Fibroblast of villous mesenchyme (primary cell): ENCODE measurements at places on chromosomes 11 and 22.

- DNase-seq: no peak
Measured at GRCh38 chr11:132607575-132607974, 924.7 kb downstream of the OPCML start.

DNA sequence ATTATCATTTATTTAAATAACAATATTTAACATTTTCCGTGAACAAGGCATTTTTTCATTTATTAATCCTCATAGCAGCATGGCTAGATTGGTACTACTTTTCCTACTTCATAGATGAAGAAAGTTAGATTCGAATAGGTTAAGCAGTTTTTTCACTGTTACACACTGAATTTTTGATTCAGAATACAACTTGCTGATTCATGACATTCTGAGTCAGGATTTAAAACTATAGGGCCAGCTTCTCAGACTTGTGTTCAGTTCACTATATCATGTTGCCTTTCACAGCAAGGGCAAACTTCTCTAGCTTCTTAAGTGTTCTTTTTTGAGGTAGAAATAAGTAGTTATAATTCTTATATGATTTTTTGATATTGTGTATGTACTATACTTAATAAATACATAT lies 31.5 kb downstream of the CYP2R1 start:
- no peak for DNase-seq

DNA sequence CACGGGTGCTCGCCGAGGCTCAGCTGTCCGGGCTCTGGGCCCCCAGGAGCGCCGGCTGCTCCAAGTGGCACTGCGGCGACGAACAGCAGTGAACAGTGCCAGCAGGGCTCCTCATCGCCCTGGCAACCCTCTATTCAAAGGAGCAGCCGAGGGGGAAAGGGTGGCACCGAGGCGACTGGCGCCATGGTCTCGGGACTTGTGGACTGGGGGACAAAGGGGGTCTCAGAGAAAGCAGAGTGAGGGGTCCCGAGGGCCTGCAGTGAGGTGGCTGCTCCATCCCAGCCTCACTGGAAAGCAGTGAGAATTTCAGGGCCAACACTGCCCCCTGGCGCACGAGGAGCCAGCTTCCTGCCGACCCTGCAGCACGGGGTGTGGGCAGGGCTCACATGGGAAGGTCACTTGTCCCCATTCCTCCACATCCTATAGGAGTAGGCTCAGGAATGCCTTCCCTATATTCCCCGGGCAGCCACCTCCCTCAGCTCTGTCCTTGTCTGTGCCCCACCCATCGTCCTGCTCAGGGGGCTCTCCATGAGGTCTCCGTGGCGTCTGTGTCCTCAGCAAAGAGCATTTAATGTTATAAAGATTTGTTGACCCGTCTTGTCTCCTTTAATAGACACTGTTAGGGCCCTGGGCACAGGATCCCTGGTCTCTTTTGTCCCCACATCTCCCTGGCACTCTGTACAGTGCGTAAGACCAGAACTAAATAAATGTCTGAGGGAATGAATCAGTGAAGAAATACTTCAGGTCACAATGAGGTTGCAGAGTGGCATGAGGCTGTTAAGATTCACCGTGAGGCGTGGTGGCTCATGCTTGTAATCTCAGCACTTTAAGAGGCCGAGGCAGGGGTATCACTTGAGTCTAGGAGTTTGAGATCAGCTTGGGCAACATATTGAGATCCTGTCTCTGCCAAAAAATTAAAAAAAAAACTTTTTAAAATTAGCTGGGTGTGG lies 26.4 kb downstream of the LRFN4 start:
- DNase-seq: peak; percentile 63

- DNase-seq: no peak
Measured at GRCh38 chr11:35157814-35158700, 19.1 kb downstream of the CD44 start.

- DNase-seq: no peak
Measured at GRCh38 chr11:116336540-116336939, 436.2 kb downstream of the BUD13 start.

GRCh38 chr22:22045571-22046335 lies 63.2 kb upstream of the TOP3B start:
- no peak for DNase-seq

DNA sequence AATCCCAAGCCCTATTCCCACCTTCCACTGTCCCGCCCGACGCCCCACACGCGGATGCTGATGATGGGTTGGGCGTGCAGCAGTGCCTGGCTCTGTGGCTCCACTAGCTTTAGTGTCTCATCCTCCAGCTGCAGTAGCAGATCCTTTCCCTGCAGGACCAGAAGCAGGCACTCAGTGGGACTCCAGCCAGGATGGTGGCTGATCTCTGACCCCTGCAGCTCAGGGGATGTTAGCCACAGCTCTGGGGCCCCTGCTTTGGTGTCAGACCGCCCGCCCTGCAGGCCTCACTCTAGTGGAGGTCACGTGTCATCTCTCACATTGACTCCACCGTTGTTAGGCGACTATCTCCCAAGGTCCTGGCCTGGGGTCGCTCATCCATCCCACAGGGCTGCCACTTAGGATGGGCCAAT lies 11.8 kb downstream of the SMPD1 start:
- DNase-seq: no peak

DNA sequence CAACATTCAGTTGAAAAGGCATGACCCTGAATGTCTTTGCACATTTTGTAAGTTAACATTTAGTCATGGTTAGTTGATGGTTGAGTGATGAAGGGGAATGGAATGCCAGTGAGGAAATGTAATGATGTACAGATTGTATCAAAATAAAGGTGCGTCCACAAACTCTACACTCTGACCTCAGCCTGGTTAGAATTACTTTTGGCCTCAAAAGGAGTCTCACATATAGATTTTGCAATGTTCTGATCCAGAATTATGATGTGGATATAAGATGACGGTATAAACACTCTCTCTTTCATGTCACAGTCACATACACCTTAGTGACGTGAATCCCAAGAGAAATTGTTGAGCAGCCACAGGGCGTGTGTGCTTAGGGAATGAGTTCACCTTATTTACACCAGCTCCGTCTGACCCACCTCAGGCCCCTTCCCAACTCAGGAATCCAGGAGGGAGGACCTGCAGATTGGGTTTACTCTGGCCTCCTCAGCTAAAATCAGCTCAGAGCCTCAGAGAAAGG lies 100.1 kb downstream of the RDX start:
- peak; percentile 83 for DNase-seq

GRCh38 chr11:72643547-72643946 lies 30.7 kb downstream of the PDE2A start:
- no peak for DNase-seq

DNA sequence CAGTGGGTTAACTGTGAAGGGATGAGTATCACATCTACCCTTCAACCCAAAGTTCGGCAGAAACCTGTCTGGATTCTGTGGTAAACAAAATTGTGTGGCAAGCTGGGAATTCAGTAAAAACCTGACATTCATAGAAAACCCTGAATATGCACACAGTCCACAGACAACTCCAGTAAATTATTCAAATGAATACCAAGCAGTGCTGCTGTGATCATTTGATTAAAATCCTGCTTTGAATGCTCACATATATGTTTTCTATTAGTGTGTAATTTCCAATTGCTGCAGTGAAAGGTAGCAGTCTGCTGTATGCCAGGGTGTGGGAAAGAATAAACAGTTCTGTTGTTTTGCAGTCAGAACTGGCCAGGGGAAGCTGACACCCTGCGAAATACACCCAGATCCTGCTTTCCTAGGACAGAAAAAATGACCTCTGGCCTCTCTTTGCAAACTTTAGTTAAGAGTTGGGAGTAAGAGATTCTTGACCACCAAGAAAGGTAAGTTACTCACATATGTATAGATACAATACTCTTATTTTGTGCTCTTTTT lies 217.8 kb downstream of the FAM76B start:
- no peak for DNase-seq

GRCh38 chr11:14812757-14813156 lies 79.3 kb downstream of the CYP2R1 start:
- DNase-seq: no peak

DNA sequence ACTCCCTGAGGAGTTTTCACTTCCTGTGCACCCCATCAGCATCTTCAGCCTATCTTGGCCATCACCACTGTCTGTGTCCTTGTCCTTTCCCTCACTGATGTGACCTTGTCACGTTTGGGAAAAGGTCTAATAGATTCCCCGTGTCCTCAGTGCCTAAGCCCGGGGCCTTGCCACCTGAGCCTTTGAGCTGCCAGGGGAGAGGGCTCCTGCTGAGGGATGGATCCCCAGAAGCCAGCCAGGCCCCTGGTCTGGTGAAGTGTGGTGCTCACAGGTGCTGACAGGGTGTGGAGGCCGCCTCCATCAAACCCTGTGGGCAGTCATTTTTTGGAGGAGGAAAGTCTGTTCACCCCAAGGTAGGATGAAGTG lies 47.2 kb downstream of the GAB4 start:
- DNase-seq: no peak

DNA sequence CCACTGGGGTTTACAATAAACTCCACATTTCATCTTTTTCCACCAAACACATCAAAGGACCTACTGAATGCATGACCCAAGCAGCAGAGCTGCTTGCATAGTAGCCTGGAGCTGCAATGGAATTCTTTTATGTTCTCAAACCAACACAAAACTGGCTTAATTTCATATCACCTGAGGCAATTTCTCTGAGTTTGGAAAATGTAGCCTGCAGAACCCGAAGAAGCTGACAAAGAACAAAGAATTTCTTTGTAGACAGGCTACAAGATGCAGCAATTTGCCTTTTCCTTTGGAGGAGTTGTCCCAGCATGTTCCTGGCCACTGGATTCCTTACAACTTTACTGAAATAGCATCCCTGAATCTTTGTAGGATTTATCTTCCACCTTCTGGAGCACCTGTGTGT lies 5.5 kb upstream of the TECTA start:
- no peak for DNase-seq

DNA sequence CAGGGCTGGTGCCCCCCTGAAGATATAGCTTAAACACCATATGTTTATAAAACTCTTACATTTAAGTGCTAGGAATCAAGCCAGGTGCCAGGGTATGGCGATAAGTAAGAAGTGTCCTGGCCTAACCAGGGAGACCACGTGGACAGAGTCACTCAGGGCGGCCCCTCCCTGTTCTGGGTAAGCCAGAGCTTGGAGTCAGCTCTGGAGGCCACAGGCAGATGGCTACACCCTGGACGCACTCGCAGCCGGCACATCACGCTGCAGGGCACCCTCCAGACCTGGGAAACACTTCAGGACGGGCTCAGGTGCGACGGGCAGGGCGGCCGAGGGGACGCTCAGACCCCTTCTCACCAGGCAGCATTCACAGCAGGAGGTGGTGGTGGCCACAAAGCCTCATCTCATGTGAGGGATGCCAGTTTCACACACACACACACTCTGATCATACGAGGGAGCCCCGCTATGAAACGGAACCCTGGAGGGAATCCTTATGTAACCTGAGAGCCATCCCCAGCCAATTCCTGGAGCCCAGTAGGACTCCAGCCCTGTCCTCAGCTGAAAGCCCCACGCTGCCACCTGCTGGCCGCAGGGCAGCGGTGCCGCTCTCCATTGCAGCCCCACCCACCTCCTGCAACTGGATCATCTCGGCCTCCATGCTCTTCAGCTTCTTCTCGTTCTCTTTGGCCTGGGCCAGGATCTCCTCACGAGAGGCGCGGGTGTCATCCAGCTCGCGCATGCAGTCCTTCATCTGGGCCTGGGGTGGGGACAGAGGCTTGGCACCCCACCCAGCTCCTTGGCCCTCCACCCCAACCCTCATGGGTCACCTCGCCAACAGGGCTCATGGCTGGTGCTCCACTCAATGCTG lies 33.4 kb downstream of the APOL1 start:
- peak; percentile 75 for DNase-seq

DNA sequence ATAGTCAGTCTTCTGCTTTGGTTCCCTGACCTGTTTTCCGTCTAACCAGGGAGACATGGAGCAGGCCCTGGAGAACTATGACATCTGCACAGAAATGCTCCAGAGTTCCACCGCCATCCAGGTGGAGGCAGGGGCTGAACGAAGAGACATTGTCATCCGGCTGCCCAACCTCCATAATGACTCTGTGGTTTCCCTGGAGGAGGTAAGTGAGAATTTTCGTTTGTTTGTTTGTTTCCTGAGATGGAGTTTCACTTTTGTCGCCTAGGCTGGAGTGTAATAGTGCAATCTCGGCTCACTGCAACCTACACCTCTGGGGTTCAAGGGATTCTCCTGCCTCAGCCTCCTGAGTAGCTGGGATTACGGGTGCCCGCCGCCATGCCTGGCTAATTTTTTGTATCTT lies 52.9 kb downstream of the CABIN1 start:
- no peak for DNase-seq

DNA sequence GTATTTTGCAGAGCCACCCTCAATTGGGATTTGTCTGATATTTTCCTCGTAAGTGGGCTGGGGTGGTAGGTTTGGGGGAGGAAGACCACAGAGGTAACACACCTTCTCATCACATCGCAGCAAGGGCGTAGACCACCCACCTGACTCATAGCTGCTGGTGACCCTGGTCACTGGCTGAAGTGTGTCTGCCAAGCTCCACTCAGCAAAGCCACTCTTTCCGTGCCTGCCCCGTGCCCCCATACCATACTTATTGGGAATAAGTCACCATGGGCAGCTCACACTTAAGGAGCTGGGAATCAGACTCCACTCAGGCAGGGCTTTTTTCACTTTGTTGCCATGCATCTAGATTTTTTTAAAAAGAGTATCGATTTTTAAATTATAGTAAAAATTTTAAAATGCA lies 111.6 kb downstream of the PHF21B start:
- no peak for DNase-seq

DNA sequence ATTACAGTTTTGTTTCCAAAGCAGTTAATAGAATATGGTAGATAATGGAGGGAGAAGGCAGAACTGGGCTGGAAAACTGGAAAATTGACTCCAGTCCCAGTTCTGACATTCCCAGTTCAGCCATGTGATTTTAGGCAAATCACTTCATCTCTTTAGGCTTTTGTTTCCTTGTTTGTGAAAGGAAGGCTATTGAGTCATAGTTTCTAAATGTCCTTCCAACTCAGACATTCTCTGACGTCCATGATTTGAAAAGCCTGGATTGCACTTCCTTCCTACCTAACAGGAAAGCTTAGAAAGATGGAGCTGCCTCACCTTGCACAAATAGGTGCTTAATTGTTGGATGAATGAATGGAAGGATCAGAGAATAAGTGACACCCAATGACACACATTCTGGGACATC lies 19.8 kb upstream of the GALNT18 start:
- no peak for DNase-seq

- peak; percentile 20 for DNase-seq
Measured at GRCh38 chr11:14673824-14674405, 30.3 kb downstream of the PDE3B start.

GRCh38 chr11:2298795-2299761 lies 2.6 kb downstream of the C11orf21 start:
- DNase-seq: no peak

GRCh38 chr11:46498968-46499367 lies 94.9 kb downstream of the AMBRA1 start:
- no peak for DNase-seq

DNA sequence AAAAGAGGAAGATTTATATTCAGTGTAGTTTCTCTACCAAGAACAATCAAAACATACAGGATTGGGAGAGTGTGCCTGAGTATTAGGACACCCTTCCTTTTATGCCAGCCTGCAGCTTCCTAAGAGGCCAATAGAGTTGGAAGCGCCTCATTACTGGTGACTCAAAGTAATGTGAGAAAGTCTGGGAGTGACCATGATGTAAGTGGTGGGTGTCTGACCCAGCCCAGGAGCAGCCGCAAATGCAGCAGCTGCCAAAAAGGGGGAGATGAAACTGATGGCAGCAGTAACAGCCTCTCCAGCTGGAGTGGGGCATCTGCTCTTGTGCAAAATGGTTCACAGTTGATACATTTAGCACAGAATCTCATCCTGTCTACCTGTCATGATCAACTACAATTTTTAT lies 62.0 kb downstream of the ZNF280B start:
- DNase-seq: no peak

GRCh38 chr11:106723071-106723470 lies 295.2 kb downstream of the GUCY1A2 start:
- no peak for DNase-seq

- no peak for DNase-seq
Measured at GRCh38 chr11:57751176-57751575, 443 bp downstream of the BTBD18 start.
